ENCODE measurements at places on chromosomes 13 and 19.

GRCh38 chr19:4821265-4821664, 10.2 kb downstream of the TICAM1 start:
- DNase-seq = no peak

GRCh38 chr19:10192922-10193321, 1.8 kb downstream of the DNMT1 start:
- no peak for DNase-seq

DNA sequence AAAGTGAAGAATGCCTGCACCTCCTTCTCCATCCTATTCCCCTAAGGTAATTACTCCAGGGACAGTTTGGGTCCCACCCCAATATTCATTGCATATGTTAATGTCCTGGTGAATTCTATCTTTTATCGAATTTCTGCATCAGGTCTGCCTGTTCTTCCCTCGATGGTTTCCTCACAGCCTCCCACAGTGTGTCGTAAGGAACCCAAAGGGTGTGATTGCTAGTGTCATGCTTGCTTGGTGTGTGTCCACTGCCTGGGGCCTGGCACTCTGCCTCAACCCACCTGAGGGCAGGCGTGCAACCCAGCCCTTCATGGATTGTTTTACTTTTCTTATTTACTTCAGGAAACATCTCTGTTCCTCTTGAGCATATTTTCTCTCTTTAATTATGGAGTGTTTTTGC, 60.2 kb upstream of the CYSLTR2 start:
- DNase-seq = no peak

DNA sequence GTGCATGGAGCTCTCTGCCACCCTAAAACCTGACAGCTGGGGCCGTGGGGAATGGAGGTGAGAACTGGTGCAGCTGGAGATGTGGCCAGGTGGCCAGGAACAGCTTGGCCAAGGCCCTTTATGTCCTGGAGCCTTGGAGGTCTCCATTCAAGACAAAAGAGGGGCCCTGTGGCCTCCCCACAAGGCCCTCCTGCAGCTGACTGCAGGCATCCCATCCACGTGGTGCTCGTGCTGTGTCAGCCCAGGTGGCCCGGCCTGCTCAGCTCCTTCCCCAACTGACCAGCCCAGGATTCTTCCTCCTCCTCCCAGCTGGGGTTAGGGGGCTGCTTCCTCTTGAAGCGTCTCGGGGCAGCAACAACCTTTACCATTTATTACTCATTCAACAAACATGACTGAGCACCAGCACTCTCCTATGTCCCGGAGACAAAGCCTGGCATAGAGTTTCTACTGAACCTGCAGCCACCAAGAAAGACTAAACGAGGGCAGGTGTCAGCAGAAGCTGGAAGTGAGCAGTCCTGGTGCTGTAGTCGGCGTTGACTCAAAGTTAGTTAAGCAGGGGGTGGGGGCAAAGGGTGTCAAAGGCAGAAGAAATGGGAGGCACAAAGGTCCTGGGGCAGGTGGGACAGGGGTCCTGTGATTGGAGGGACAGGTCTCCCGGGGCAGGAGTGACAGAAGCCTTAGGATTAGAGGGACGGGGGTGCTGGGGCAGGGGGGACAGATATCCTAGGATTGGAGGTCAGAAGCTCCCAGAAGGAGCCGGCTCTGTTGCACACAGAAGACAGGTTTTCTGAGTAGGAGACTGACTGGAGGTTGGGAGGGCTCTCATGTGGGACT, 23.3 kb upstream of the C13orf46 start:
- no peak for DNase-seq

GRCh38 chr13:110716247-110716515, 2.7 kb downstream of the ING1 start:
- peak; percentile 17 for DNase-seq

DNA sequence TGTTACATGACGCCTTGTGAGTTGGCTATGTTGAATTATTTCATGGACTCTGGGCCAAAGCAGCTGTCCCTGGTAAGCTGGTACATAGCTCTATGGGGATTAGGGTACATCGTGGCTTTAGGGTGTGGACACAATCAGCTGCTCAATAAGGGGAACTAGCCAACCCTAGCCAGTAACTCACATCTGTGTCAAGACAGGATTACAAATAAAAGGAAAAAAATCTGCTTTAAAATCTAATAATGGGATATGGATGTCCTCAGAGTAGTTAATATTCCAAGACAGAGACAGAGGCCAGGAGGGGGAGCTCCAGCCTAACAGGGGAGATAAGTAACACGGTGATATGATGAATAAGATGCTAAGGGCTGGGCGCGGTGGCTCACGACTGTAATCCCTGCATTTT, 21.1 kb upstream of the ZNF766 start:
- DNase-seq = peak; percentile 63

DNA sequence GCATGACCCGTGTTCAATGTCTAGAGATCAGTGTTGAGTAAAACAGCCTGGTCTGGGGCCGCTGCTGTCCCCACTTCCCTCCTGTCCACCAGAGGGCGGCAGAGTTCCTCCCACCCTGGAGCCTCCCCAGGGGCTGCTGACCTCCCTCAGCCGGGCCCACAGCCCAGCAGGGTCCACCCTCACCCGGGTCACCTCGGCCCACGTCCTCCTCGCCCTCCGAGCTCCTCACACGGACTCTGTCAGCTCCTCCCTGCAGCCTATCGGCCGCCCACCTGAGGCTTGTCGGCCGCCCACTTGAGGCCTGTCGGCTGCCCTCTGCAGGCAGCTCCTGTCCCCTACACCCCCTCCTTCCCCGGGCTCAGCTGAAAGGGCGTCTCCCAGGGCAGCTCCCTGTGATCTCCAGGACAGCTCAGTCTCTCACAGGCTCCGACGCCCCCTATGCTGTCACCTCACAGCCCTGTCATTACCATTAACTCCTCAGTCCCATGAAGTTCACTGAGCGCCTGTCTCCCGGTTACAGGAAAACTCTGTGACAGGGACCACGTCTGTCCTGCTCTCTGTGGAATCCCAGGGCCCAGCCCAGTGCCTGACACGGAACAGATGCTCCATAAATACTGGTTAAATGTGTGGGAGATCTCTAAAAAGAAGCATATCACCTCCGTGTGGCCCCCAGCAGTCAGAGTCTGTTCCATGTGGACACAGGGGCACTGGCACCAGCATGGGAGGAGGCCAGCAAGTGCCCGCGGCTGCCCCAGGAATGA, 1.5 kb upstream of the CEACAM5 start:
- DNase-seq = peak; percentile 73

All from activated T-cell treated with anti-CD3 and anti-CD28 coated beads, Interleukin-2, amount 50 U/mL, for 72 hours (primary cell).